ENCODE measurements at places on chromosomes 7 and 10. TPM values are rescaled to one million over a fixed set of nuclear protein-coding genes. Genes with fewer than 3 reads are reported as not detected.

FOXL3 gene
- total RNA-seq: not detected

ARHGAP22 gene
- 21.3 TPM for total RNA-seq

PRKG1 gene
- 60.1 TPM for total RNA-seq

GRCh38 chr10:100773646-100774045, 28.3 kb downstream of the PAX2 start:
- H3K4me3 ChIP-seq: no peak overlapping the region
- peaks cover 14% of the 10 kb centered on the region for H3K27me3 ChIP-seq
- H3K27ac ChIP-seq: no peak overlapping the region
- H3K4me1 ChIP-seq: no peaks in the 10 kb centered on the region
- H3K36me3 ChIP-seq: no peaks in the 10 kb centered on the region

DNA sequence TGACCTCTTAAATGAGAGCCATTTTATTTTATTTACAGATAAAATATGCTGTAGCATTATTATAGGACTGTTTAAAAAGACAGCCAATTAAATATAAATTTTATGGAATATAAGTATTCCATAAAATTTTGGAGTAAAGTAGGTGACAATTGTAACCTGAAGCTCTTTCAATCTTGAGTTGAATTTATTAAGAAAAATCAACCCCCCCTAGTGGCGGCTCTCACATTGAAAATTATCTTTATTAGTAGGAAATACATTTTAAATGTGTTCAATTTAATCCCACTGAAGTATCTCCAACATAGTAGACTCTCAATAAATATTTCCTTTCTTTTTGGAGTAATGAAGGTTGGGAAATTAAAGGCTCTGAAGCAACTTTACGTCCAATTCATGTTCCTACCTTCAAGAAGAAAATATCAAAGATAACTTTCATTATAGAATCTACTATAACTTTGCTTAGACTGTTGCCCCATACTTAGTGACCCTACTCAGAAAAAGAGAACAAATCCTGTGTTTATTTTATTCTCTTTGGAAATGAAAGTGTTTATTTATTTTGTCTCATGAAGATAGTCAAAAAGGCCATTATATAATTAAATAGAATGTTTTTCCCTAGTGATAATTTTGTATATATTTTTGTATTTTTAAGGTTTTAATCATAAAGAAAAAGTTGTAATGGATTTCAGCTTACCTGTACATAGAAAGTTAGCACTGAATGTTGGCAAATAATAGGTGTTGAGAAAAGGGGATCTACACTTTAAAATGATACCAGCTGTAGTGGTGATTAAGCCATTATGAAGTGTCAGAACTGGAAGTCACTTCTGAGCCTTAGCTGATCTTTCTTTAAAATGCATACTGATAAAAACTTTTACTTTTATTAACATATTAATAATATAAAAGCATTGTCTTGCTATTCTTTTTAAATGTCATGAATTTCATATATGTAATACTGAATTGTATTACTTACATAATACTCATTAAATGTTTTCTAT, 3.3 kb downstream of the AHR start:
- no peaks in the 10 kb centered on the region for H3K36me3 ChIP-seq
- DNase-seq: peak; percentile 34
- no peaks in the 10 kb centered on the region for H3K27me3 ChIP-seq
- peak overlapping the region; percentile 89 for H3K4me3 ChIP-seq

DNA sequence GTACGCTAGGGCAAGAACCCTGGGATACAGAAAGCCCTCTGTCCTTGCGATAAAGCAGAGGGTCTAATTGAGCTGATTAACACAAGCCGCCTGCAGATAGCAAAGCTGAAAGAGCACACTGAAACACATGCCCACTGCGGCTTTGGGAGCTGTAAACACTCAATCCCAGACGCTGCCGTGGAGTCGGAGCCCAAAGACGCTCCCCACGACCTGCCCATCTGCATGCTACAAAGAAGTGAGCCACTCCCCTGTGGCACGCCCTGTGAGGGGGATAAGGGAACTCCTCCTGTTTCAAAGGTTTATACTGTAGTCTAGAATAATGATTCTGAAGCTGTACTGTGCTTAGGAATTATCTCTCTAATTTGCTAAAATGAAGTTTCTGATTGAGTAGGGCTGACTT, 985.6 kb upstream of the GHITM start:
- H3K4me1 ChIP-seq: no peaks in the 10 kb centered on the region
- no peaks in the 10 kb centered on the region for H3K27me3 ChIP-seq
- H3K36me3 ChIP-seq: no peaks in the 10 kb centered on the region
- no peak overlapping the region for H3K4me3 ChIP-seq
- DNase-seq: no peak

DNA sequence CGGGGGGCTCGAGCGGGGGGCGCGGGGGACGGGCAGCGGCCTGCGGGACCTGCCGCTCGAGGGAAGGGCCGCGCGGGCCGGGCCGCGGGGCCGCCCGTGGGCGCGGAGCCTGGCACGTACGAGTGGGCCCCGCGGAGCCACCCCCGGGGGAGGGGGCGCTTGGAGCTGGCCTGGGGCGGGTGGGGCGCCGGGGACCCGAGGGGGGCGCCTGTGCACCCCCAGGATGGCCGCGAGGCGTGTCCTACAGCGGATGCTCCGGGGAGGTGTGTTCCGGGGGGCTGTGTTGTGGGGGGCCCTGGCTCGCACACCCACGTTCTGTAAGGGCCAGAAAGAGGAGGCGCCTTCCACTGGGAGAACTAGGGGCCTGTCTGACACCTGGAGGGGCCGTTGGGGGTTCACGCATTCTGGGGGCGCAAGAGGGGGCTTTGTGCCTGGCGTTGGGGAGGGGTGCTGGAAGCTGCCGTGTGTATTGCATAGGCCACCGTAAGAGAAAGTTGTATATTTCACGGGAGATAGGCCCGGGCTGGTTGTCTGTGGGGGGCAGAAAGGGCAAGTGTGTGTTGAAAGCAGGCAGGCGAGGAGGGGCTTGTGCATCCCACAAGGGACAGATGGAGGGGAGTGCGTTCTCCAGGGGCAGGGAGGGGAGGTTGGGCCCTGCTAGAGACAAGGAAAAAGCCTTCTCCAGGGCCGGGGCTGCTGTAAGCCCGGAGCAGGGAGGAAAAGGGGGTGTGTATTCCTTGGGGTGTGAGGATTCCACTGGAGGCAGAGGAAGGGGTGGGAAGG, 663 bp downstream of the VPS37D start:
- DNase-seq: no peak
- H3K4me1 ChIP-seq: no peaks in the 10 kb centered on the region
- H3K4me3 ChIP-seq: peak overlapping the region; percentile 37
- H3K27me3 ChIP-seq: no peaks in the 10 kb centered on the region
- H3K36me3 ChIP-seq: no peaks in the 10 kb centered on the region
- H3K27ac ChIP-seq: no peak overlapping the region

- H3K27ac ChIP-seq: no peak overlapping the region
- H3K4me1 ChIP-seq: no peaks in the 10 kb centered on the region
- no peaks in the 10 kb centered on the region for H3K27me3 ChIP-seq
Observed at GRCh38 chr7:78924581-78924980, 528.9 kb downstream of the MAGI2 start.

DNA sequence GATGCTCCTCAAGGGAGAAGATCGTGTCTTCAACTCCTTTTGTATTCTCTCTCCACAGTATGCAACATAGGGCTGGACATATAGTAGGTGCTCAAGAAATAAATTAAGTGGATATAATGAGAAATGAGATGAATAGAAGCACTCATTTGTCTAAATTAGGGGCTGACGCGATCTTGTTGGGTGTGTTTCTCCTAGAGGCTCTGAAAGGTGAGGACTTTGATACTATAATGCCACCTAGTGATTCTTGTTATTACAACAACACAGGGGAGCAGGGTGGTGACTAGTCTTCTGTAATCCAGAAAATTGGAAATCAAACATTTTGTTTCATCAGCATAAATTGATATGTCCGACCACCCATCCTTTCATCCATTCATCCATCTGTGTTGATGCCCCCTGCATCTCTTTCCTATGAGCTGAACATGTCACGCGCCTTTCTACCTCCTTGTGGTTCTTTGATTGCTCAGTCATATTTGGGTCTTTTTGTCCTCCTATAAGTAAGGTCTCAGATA, 3.5 kb upstream of the CFAP58 start:
- H3K4me1 ChIP-seq: peaks cover 17% of the 10 kb centered on the region
- no peaks in the 10 kb centered on the region for H3K27me3 ChIP-seq
- peak overlapping the region; percentile 8 for H3K27ac ChIP-seq

- no peak overlapping the region for H3K27ac ChIP-seq
- H3K27me3 ChIP-seq: no peaks in the 10 kb centered on the region
- no peak for DNase-seq
- no peak overlapping the region for H3K4me3 ChIP-seq
Observed at GRCh38 chr7:28432105-28432504, 19.8 kb downstream of the CREB5 start.

GRCh38 chr7:132655131-132655727, 79.0 kb upstream of the PLXNA4 start:
- no peaks in the 10 kb centered on the region for H3K27me3 ChIP-seq
- H3K36me3 ChIP-seq: no peaks in the 10 kb centered on the region
- H3K4me3 ChIP-seq: no peak overlapping the region
- no peaks in the 10 kb centered on the region for H3K4me1 ChIP-seq
- H3K27ac ChIP-seq: no peak overlapping the region
